ENCODE measurements at places on chromosomes 6 and 20.

- DNase-seq: peak; percentile 21
Observed at GRCh38 chr20:63494420-63495166, 4.3 kb downstream of the EEF1A2 start.

- no peak for DNase-seq
Observed at GRCh38 chr20:57167971-57168701, 98.3 kb downstream of the BMP7 start.

GRCh38 chr6:160810238-160810637 is 108.2 kb downstream of the PLG start:
- no peak for DNase-seq

DNA sequence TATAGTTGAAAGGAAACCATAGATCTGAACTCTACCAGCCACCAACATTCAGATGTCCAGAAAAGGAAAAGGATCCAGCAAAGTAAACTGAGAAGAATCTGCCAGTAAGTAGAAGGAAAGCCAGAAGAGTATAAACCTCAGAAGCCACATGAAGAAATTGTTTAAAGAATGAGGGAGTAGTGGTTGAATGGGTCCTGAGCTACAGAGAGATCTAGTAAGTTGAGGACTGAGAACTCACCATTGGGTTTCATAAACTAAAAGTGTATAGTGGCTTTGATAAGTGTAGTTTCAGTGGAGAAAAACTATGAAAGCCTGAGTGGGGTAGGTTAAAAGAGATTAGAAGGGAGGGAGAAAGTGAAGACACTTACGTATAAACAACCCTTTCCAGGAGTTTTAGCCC is 32.0 kb upstream of the SUMO4 start:
- DNase-seq: no peak

DNA sequence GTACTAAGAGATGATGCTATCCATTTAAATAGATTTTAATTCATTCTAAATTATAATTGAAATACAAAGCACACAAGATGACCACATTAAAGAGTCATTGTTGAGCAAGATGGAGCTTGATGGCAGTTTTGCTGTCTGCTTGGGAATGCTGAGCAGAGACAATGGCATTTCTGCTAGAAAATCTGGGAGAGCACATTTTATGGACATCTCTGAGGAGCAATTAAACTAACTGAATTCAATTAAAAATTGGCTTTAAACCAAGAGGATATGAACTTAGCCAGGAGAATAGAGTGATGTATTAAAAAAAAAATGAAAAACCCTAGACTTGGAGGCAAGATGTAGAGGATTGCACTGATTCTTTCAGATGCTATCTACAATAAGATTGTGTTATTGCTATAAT is 19.1 kb upstream of the ADGRB3 start:
- no peak for DNase-seq

GRCh38 chr6:77466451-77467437 is 3.5 kb upstream of the HTR1B start:
- no peak for DNase-seq

- DNase-seq: no peak
Observed at GRCh38 chr6:14824060-14824459, 421.8 kb upstream of the JARID2 start.

DNA sequence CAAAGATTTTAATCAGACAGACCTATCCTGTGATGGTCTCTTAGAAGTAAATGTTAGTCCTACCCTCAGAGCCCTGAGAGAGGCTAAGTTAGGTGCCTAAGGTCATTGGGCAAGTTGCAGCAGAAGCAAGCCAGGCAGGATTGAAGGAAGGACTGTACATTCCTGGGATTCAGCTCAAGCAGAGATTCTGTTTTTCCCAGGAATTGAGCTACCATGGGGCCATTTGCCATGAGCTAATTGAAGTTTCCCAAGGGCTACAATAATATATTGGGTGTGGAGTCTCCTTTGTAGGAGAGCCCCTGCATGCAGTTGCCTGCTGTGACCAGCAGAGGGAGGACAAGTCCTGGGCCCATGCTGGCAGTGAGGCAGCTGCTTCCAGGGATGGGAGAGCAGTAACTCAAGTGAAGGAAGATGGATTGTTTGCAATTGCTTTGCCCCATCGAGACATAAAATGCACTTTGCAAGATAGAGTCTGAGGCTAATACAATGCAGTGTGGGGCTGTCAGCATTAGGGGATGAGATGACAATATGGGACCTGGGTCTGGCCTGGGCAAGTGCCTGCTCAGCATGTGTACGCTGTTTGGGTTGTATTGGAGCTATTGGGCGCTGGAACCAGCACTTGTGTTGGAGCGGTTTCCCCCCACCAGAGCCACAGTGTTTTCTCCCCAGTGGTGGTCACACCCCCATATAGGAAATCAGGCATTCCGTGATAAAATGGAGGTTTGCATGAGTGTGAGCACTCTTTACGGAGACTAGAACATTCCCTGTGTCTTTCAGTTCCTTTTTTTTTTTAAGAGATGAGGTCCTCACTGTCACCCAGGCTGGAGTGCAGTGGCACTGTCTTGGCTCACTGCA is 27.9 kb downstream of the DNMT3B start:
- DNase-seq: peak; percentile 91

- DNase-seq: no peak
Observed at GRCh38 chr20:40431611-40432010, 257.4 kb downstream of the MAFB start.

DNA sequence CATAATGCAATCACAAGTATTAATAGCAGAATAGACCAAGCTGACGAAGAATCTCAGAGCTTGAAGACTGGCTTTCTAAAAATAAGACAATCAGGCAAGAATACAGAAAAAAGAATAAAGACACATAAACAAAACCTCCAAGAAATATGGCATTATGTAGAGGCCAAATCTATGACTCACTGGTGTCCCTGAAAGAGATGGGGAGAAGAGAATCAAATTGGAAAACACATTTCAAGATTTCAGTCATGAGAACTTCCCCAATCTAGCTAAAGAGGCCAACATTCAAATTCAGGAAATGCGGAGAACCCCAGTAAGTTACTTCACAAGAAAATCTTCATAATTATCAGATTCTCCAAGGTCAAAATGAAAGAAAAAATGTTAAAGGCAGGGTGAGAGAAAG is 69.0 kb upstream of the PDE7B start:
- no peak for DNase-seq

DNA sequence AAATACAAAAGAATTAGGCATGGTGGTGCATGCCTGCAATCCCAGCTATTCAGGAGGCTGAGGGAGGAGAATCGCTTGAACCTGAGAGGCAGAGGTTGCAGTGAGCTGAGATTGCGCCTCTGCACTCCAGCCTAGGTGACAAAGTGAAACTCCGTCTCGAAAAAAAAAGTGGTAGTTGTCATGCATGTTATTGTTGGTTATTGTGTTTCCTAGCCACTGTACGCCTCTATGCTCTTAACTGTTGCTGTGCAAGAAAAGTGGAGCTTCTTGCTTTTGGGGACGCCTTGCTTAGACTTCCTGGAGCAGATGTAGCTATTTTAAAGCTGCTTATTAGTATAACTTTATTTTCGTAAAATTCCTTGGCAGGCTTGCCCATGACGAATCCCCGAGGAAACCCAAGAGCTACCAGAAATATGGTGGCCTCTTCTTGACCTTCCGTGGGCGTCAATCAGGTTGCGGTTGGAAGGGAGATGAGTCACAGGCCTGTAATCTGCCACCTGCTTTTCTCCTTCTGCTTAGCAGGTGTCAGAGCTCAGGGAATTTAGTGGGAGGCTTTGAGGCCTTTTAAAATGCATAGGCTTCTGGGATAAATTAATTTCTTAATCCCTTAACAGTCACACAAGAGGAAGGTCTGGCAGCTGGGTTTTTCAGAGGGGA is 17.3 kb downstream of the GABRR2 start:
- DNase-seq: peak; percentile 81

- DNase-seq: no peak
Observed at GRCh38 chr20:5642155-5642981, 107.8 kb upstream of the SHLD1 start.

GRCh38 chr20:18138639-18139583 is 1.2 kb downstream of the KAT14 start:
- DNase-seq: no peak

- no peak for DNase-seq
Observed at GRCh38 chr20:45860560-45861220, 3.3 kb downstream of the ZSWIM3 start.

DNA sequence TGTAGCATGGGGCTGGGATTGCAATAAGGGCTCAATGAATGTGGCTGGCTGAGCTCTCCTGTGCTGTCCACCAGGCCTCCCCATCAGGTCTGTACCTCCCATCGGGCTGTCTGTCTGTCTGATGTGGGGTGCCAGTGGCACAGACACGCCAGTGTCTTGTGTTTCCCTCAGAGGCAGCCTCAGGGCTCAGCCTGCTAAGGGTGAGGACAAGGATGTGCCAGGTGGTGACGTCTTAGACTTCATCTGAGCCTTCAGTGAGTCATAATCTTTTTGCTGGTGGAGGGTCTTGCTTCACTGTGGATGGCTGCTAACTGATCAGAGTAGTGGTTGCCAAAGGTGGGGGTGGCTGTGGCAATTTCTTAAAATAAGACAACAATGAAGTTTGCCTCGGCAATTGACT is 194.7 kb downstream of the NRN1 start:
- DNase-seq: no peak

DNA sequence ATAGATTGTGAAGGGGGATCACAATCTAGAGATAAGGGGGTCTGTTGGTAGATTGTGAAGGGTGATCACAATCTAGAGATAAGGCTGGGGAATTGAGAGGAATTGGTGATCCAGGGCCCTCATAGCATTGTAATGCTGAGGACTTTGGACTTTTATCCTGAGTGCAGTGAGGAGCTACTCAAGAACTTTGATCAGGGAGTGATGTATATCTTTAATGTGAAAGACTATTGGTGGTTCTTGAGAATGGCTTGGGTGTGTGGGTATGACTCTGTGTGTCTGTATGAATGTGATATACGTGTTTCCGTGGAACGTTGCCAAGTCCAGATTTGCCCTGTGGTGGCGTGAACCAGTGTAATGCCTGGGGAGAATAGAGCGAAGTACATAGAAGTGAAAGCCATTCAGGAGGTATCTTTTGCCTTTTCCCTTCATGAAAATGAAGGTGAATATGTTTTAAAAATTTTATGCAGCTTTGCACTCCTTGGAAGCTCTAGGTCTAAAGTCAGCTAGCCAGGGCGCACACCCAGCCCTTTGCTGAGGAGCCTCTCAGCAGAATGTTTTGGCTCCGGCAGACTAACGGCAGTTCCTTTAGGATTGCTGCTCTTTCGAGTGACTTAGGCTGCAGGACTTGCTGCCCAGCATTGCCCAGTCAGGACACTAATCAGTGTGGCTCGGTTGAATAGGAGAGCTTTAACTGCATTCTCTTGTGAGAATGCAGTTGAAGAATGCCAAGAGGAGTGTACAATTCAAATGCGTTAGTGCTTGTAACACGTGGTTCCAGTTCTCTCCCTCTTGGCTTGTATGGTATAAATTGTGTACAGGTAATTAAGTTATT is 3.5 kb downstream of the ZFAND3 start:
- DNase-seq: no peak

GRCh38 chr6:154995254-154996015 is at the start of gene TIAM2:
Gene TIAM2 (plus strand): TSS chr6:154995315. CDS start chr6:155129224, 133,909 bp downstream.
- peak; percentile 85 for DNase-seq

DNA sequence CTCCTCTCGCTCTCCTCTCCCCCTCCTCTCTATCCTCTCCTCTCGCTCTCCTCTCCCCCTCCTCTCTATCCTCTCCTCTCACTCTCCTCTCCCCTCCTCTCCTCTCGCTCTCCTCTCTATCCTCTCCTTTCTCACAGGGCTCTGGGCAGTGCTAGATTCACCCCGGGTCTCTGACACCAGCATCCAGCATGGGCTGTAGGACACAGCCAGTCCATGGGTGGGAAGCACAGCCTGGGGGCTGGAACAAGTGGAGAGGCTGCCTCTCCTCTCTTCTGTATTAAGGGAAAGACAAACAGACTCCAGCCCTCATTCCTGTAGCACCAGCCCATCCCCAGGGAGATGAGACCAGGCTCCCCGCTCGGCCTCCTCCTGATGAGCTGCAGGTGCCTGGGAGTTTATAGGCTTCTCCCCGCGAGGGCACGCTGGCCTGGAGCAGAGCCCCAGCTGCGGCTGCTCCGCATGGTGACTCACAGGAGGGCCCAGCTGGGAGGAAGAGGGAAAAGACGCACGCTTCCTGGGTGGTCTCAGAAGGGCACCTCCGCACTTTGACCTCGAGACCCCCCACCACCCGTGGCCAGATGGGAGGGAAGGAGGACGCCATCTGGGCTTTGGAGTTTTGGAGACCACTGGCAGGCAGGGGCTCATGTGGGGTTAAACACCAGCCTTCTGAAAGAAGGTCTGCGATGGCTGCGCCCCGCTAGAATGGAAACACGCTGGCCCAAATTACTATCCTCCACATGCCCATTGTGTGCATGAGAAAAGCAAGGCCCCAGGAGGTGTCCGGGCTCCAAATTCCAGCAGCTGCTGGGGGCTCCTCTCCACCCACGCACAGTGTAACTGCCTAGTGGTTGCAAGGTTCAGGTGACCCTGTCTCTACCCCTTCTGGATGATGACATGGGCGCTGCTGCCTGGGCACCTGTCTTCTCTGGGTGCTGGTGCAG is 68.0 kb downstream of the BMP7 start:
- DNase-seq: no peak

DNA sequence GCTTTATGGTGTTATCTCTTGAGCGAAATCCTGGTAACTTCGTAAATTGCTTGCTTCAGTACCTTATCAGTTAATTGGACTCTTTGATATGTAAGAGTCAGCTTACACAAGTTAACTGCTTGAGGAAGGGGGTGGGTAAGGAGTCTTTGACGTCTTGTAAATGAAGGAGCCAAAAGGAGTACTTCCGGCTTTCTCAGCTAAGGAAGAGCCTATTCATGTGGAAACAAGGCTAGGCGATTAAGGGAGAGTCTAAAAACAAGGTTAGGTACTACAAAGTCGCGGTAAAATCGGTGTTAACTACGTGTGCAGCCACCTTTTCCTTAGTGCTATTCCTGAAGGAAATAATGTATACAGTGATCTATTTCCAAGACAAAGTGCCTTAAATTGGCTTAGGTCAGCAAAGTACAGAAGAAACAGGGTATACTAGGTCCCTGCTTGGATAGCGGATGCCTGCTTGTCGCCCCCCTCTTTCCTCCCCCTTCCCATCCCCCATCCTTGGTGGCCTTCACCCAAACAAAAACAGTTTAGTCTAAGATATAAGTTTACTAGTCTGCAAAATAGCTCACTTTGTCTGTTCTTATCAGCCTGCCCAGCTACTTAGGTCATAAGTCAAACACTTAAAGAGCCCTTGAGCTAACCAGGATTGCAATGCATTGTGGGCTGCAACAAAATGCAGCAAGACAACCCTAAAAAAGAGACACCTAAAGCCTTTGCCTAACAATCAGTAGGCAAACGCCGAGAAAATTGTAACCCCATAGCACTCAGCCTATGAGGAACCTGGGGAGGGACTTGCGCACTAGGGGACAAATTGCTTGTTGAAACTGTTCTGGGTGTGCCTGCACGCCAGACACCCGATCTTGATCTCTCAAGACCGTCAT is 147.3 kb downstream of the TRIM27 start:
- no peak for DNase-seq

DNA sequence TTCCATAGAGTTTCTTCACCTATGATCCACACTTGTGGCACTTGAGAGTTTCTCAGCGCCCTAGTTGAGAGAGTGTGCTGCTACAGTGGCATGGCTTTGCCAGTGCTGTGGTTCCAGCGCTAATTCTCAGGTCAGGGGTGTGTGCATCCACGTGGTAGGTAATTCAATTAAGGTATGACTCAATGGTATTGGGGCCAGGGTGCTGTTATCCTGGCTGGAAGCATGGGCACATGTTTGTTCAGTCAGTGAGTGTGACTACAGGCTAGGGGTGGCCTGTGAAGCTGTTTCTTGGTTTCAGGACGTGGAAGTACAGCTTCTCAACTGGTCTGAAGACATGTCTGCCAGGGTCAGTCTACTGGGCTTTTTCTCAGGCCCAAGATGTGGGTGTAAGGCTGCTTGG is 3.0 kb upstream of the SEMG2 start:
- no peak for DNase-seq

- DNase-seq: no peak
Observed at GRCh38 chr6:143276436-143276835, 174.1 kb downstream of the ADAT2 start.

- DNase-seq: no peak
Observed at GRCh38 chr6:89952105-89952671, 57.9 kb downstream of the GJA10 start.

All from D341Med (cell line).